Gastroesophageal sphincter (tissue), 4 donors: ENCODE measurements at places on chromosomes 3 and 15.

DNA sequence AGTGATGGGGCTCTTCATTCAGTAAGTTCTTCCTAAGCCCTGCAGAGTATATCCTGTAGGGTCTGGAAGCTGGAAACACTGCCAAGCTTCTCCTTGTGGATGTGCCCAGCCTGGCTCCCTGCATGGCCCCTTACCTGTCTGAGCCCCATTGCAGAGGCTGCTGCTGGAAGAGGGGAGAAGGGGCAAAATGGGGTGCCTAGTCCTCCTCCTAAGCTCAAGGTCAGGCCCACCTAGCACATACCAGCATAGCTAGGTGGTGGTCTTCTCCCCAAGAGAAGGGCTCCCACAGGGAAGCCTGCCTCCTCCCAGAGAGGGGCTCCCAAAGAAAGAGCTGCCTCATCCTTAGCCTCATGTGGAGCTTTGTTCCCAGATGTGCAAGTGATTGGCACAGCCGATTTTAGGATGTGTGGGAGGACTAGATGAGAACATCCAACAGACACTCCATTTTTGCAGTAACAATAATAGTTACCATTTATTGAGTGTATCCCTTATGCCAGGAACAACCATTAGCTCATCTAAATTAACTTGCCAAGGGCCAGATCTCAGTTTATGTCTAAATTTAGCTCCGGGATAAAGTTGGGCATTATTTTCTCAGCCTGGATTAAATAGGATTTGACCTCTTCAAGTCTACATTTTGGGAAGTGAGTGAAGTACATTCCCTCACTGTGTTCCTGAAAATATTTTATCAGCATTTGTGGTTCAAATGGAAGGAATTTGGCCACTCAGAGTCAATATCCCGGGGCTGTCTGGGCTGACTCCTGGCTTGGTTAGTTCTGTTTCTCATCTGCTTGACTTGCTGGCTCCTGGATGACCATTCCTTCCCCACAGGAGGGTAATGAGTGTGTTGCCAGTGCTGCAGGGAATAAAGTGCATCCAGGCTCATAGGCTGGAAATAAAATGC is 291.1 kb upstream of the ROPN1 start:
- peak; percentile 80 for ATAC-seq

- ATAC-seq, result no peak
Observed at GRCh38 chr15:77180757-77181156, 109.8 kb upstream of the TSPAN3 start.

DNA sequence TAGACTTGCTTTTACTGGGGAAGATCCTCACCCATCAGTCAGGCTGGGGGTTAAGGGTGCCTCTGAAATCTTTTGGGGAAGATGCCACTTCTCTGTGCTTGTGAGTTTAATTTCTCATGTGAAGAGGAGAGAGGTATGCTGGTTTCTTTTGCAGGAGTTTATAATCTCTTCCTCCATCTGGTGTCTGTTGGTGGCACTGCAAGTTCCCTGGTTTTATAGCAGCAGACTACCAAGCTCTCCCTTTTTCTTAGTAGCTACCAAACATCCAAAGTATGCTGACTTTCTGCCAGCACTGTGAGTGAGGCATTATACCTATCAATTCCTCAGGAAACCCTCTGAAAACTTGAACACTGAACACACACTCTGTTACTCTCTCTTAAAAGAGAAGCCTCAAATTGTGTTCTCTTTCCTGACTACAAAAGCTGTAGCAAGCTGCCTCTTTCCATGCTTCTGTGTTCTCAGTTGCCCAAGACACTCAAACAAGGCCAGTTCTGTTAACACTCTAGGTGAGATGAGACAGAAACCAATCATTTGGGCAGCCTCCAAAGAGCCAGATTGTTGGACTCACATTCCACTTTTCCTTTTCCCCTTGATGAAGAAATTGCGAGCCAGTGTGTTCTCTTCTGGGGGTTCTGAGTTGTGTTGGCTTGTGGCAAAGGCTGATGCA is 299.5 kb downstream of the GAP43 start:
- peak; percentile 39 for ATAC-seq

DNA sequence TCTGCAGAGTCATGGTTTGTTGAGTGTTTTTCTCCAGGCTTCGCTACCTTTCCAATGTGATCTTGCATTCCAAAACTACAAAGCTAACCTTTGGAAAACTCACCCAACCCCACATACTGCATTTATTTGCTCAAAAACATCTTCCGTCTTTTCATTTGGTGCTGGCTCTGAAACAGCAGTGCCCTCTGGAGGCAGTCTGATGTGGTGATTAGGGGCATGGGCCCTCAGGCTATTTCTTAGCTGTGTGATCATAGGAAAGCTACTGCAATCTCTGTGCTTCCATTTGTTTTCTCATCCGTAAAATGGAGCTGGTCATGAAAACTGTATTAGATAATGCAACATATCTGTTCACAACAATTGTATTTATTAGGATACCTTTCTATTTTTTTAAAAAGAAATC is 47.0 kb downstream of the MTHFS start:
- no peak for ATAC-seq

DNA sequence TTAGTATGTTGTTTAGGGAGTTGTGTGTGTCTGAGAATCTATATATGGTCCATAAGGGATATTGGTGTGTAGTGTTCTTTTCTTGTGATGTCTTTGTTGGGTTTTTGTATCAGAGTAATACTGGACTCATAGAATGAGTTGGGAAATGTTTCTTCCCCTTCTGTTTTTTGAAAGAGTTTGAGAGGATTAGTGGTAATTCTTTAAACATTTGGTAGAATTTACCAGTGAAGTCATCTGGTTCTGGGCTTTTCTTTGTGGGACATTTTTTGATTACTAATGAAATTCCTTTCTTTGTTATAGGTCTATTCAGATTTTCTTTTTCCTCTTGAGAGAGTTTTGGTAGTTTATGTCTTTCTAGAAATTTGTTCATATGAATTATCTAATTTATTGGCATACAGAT is 16.9 kb downstream of the ACKR2 start:
- no peak for ATAC-seq

DNA sequence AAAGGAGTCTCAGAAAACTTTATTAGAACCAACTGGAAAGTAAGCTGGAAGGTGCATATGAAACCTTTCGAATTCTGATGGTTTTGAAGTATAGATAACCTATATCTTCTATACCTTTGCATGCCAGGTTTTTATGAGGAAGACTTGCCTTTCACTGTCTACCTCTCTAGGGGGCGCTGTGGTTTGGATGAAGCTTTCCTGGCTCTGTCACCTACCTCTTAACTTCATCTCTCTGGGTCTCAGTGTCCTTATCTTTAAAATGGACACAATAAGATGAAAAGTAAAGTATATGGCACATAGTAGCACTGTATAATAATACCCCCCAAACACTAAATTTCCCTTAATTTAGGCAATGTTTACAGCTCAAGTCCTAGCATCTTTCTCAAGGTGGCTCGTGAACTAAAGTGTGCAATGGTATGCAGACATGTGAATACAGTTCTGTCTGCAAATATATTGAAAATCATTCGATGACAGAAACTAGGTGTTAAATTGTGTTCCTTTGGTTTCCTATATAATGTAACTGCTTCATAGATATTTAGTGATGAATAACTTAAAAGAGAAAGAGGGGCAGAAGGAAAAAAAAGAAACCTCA is 314.3 kb downstream of the CHST2 start:
- ATAC-seq, result no peak

DNA sequence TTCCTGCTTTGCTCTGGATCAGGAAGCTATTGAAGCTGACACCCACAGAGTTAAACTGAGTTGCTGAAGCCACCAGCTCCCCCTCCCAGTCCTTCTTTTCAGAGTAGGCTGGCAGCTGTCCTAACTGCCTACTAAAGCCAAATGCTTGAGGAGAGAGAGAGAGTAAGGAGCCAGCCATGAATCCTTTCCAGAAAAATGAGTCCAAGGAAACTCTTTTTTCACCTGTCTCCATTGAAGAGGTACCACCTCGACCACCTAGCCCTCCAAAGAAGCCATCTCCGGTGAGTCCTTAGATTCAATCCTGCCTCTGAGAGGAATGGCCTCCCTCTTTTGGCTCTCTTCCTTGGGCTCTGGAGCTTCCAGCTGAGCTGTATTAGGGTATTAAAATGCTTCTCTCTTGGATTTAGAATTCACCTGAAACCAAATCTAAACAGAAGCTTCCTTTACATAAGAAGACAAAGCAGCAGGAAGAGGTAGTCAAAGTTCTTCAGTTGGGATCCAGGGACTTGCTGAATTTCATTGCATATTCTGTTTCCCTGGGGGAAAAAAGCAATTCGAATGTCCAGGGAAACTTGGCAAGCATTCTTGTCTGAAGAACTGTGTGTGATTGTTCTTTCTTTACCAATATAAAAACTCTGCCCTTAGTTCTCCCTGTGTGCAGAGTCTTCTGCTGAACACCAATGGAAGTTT is at the start of gene SLC15A2:
Gene SLC15A2, plus strand, starts transcription at position 101 of the 690 bp plus-strand sequence. Its CDS starts 76 bp downstream, at position 177.
- ATAC-seq, result no peak

DNA sequence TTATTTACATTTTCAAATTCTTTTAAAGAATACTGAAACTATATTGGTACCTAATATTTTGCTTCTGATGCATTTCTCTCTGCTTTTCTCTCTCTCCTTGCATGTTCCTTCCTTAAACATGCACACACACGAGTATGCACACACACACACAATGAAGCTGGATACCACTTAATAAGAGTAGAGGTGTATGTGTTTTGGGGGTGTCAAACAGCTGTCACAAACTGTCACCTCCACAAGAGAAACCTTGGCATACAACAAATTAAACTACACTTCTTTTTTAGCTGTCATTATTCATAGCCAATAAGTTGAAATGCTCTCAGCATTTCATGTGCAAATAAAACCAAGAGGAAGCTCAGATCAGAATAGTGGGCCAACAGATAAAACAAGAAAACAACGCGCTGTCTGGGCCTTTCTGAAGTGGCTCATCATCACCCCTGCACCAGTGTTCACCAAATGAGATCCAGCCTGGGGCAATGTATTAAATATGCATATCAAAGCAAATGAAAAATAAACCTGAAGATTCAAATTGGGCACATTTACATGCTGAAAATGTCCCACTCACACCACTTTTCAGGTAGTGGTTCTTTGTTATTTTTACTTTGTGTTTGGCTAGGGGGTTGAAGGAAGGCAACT is 9.7 kb downstream of the MEIS2 start:
- ATAC-seq, result no peak

- ATAC-seq, result no peak
Observed at GRCh38 chr15:27176785-27177406, 205.9 kb downstream of the GABRG3 start.

- peak; percentile 99 for ATAC-seq
Observed at GRCh38 chr15:82262422-82263026, at the start of the genes EFL1 and SAXO2. Gene EFL1, minus strand, starts transcription at chr15:82262734. Its CDS starts 956 bp downstream, at chr15:82261778. Gene SAXO2, plus strand, starts transcription at chr15:82262818. Its CDS starts 62 bp downstream, at chr15:82262880.
